Tibial artery (tissue), 4 donors: ENCODE measurements at places on chromosomes 12 and 14.

DNA sequence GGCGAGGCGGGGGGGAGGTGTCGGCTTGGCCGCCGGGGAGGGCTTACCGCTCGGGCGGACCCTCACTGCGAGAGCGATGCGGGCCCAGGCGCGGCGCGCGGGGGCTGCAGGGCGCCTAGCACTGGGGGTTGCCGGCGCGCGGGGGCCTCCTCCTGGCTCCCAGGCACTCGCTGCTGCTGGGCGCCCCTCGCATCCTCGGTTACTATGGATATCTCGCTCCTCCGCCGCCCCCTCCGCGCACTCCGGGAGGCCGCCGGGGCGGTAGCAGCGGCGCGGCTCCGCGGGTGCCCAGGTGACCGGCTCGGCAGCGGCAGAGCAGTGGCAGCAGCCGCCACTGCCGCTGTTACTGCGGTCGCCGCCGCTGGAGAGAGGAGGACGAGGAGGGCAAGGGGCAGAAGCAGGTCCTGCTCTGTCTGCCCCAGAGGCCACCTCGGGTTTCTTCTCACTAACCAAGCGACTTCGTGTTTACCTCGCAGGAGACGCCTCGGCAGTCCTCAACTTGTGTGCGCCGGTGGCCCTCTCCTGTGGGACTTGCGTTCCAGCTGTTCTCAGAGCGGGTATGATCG, 250.1 kb downstream of the APAF1 start:
- no peak for DNase-seq

DNA sequence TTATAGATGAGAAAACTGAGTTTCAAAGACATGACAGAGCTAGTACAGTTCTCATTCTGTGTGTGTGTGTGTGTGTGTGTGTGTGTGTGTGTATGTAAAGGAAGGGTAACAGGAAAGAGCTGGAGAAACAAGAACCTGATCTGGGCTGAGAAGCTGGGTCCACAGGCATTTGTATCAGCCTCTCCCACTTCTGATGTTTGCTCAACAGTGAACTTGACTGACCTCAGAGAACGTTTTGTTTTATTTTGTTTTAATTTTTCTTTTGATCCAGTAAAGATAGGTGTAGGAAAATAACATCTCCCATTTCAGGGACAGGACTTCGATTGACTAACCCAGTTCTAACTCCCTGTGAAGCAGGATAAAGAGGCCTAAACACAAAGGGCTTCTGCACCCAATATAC, 85.4 kb downstream of the STXBP6 start:
- DNase-seq = no peak

DNA sequence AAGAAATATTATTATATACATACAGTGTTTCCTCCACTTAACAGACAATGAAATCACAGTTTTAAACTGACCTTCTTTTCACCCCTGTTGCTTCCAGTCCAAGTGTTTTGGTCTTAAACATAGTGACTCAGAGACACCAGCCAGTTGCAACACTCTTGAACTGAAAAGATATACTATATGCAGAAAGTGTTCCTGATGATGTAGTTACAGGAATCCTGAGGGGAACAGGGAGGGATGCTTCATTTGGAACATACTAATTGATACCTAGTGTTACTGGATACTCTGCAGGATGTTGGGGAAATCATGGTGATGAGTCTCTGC, 420.8 kb downstream of the CCDC91 start:
- DNase-seq = peak; percentile 33

DNA sequence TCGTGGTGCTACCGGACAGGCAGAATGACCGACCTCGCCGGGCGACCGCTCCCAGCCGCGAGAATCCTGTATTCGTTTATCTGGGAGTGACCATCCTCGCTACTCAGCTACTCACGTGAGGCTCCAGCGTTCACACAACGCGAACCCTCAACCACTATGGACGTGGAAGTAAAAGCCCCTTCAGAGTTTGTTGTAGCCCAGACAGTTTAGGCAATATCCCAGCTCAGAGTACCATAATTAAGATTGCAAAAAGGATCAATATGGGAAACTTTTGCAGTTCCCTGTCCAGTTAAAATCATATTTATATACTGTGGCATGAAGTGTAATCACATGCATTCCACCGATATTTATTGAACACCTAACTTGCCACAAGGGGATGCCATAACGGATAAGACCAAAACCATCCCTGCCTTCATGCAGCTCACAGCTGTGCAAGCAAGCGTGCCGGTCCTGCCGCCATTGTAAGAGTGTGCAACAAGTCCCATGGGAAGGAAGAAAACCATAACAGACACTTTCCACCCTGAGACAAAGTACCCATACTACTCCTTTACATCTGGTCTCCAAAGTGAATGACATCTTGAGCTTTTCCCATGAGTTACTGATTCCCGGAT, 938 bp upstream of the MAX start:
- DNase-seq = no peak

DNA sequence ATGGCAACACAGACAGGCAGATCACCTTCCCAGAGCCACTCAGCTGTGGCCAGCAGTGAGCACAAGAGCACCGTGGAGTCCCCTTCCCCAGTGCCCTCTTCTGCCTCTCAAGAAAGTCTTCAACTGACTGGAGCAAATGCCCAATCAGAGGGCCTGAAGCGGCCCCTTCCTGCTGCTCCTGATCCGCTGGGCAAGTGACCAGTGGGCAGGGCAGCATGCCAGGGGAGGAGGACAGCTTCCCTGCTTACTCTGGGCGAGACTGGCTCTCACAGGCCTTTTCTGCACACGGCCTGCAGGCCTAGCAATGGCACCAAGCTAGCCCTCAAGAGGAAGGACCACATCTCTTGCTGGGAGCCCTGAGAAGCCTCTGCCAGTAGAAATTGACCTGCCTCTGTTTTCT, 890 bp downstream of the KRT71 start:
- DNase-seq = no peak

DNA sequence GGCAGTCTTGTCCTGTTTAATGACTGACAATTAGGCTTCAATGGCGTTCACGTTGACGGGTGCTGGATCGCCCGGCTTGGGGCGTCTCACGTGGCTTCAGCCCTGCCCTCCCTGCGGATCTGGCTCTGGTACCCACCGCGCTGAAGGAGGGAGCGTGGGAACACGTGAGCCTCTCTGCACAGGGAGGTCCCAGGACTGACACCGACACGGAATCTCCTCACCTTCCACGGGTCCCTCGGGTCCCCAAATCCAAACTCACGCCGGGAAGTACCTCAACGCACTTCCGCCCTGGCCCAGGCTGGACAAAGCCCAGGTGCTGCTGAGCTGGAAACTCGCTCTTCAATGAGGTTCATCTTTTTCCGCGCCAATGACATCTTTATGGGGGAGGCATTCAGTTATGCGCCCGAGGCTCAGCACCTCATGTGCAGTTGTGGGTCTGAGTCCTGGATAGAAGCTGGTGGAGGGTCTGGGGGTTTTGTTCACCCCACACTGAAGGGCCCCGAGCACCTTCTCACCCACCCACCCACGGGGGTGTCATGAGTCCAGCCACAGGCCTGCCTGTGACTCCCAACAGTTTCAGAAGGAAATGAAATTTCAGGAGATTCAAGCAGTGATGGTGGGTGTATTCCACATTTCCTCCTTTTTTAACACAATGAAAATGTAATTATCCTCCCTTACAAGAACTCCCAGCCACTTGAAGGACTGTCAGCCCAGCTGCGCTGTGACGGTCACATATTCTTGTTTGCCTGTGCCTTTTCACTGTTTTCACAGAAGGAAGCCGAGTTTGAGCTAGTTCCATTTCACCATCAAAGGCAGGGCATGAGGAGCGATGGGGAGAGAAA, 251.7 kb upstream of the SFSWAP start:
- DNase-seq = no peak

GRCh38 chr12:20028033-20028432, 340.3 kb upstream of the PDE3A start:
- no peak for DNase-seq

GRCh38 chr12:50110127-50110761, 1.8 kb upstream of the COX14 start:
- peak; percentile 49 for DNase-seq

DNA sequence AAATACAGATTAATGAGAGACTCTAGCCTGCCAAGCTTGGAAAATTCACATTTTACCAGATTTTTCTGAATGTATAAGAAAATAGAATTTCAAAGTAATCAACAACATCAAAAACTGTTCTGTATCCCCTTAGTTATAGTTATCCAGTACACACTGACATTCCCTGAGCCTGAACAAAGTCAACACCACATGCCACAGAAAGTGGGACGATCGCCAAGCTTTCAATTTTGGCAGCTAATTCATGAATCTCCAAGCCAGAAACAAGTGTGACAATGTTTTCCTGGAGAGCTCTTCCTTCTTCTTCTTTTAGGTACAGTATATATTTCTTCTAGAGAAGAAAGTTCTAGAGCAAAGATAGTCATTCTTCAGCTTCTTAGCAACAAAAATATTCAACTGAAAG, 290.2 kb downstream of the PRKD1 start:
- DNase-seq = peak; percentile 82

DNA sequence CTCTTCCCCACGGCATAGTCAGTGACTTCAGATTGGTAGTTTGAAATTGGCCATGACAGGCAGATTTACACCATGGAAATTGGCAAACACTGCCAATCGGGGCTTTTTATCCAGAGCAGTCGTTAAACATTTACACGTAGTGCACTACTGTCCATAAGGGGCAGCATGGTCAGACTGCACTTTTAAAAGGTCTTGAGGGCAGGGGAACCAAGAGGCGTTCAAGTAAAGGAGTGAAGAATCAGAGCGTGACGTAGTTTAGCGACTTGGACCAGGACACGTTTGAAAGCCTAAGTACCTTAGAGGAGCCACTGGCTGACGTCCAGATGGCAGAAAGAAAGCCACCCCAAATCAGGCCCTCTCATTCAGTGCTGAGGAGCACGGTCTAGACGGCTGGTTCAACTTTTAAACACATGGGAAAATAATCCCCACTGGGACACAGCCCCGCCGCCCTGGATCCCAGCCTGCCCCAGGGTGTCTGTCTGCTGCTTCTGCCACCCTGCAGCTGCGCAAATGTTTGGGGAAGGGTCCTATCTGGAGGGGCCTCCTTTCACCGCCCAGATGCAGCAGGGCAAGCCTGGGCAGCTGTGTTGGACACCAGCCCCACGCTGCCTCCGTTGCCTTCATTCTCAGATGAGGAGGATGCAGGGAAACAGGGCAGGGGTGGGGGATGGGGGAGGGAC, 52.5 kb upstream of the PPP2R5C start:
- DNase-seq = no peak

- no peak for DNase-seq
These were observed 374.5 kb downstream of the EMP1 start for GRCh38 chr12:13571035-13571434.

- DNase-seq = peak; percentile 35
These were observed 159.9 kb upstream of the PARP11 start for GRCh38 chr12:4032924-4033615.

DNA sequence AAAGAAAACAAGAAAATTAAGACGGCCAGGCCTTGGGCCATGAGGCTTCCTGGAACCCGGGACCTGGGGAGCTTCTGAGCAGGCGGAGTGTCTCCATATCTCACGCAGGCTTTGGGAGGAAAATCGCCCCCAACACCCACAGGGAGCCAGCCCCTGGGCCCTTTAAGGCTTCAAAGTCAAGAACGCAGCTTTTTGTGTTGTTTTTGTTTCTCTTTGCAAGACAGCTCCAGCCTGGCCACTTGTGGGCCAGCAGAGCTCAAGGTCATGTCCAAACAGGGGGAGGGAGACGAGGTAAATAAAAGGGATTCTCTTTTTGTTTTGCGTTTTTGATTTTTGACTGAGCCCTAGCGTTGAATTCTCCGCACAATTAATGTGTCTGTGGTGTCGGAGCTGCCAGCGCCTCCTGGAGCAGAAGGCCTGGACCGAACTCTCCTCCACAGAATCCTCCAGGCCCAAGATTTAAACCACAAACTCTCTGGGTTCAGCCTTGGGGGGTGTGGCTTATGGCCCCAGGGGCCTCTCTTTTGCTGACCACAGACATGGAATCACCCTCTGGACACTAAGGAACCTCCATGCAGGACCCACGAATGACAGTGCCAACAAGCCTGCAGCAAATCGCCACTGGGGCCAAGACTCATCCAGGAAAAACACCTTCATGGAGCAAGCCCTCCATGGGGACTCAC, 8.2 kb downstream of the SCARB1 start:
- no peak for DNase-seq

GRCh38 chr14:53153702-53154112, 584 bp upstream of the DDHD1 start:
- DNase-seq = no peak

- no peak for DNase-seq
These were observed 20.9 kb downstream of the CDKL1 start for GRCh38 chr14:50375760-50376159.

DNA sequence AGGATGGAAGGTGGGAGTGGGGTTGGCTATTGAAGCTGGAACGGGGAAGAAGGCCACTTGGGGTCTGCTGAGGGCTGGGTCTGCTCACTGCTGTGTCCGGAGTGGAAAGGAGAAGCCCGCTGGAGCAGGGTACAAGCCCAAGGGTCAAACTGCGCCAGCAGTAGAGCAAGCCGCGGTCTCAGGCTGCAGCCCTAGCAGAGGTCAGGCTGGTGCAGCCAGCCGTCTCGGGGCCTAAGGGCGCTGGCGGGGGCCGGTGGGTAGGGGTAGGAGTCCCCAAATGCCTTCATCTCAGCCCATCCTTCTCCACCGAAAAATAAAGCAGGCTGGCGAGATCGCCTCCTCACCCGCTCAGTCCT, 718 bp upstream of the JDP2 start:
- DNase-seq = peak; percentile 72

GRCh38 chr14:33954016-33954598, 3.2 kb upstream of the EGLN3 start:
- DNase-seq = no peak

DNA sequence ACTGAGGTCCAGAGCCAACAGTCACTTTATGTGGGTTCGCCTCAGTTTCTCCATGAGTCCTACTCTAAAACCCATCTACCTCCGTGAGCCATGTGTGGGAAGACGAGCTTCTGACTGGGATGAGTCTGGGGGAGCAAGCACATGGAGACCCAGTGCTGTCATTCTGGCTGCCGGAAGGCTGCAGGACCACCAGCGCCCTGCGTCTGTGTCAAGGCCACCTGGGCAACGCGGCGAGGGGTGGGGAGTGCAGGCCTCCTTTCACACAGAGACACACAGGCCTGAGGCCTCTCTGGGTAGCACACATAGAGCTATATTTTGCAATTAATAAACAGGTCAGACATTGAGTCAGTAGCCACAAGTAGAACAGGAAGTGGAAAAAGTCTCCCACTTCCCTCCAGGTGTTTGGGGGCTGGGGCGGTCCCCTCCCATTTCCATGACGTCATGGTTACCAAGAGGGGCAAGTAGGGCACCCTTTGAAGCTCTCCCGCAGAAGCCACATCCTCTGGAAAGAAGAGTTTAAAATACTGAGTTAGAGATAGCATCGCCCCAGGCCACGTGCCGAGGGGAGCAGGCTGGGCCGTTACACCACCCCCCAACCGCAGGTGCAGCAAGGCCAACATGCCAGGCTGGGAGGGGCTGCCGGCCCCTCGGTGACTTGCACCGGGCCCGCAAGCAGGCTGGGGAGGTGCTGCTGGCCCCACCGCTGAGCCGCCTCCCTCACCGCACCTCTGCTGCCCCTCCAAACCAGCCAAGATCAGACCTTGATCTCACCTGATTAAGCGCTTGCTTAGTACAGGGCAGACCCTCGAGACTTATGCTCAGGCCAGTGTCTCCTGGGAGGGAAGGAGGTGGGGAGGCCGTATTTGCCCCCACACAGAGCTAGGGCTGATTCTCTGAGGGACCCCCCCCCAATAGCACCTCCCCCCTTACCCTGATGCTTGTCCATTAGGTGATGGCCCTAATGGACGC, 32.7 kb downstream of the DAD1 start:
- DNase-seq = no peak

GRCh38 chr14:77612011-77612620, 4.3 kb downstream of the SPTLC2 start:
- DNase-seq = no peak

GRCh38 chr14:73744175-73744867, 30.1 kb upstream of the PNMA1 start:
- DNase-seq = no peak

- no peak for DNase-seq
These were observed 776.6 kb downstream of the MED13L start for GRCh38 chr12:115500872-115501271.
